ENCODE measurements at places on chromosomes 2 and 18.

DNA sequence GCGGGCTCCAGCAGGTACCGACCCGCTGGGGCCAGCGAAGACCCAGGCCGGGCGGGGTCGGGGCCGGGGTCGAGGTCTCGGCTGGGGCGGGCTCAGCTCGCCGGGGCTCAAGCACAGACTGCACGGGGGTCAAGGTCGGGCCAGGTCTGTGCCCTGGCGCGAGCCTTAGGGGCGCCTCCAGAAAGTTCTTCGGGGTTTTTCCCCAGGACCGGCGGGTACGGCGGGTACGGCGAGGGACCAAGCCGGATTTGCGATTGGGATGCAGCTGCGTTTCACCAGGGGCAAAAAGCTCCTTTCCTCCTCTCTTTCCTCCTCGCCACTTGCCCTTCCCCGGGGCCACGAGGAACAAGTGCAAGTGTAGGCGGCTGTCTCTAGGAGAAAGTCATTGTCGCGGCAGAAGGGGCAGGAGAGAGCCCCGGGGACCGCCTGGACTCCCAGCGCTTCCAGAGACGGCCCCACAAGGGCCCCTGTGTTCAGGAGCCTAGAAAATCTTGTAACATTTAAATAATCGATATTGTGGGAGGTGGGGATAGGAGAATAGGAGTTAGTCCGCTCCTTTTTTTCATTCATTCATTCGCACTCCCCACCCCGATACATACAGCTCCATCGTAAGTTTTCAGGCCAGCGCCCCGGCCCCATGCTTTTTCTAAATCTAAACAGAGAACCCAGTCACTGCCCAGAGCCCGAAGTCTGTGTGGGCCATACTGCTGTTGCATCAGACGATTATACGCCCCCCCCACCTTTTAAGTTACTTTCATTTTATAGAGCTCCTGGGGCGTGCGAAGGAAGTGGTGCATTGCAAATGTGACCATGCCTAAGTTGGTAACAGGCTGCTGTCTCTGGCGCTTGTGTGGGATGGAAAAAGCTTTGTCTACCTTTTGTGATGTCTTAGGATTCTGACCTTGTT, 679 bp downstream of the PMAIP1 start:
- no peaks in the 10 kb centered on the region for H3K27me3 ChIP-seq
- peak; percentile 63 for DNase-seq
- peak overlapping the region; percentile 71 for H3K4me3 ChIP-seq

- no peaks in the 10 kb centered on the region for H3K4me1 ChIP-seq
- no peaks in the 10 kb centered on the region for H3K27me3 ChIP-seq
- peak; percentile 8 for DNase-seq
Observed at GRCh38 chr18:34322365-34323289, 97.9 kb upstream of the NOL4 start.

DNA sequence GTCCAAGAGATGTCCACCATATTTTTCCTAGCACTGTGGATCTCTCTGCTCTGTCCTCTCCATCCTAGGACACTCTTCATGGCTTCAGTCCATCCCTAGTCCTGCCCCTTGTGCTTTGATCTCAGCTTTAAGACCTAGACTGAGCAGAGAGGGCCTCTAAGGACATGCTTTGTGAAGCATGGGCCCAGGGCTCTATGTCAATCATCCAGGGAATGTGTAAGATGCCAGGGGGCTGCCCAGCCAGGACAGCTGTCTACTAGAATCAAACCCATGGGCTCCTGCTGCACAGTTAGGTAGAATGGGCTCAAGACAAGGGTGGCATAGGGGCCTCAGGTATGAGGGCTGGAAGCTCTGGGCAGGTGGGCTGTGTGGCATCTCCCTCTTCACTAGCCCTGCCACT, 24.9 kb downstream of the TET3 start:
- H3K4me1 ChIP-seq = peaks cover 42% of the 10 kb centered on the region
- H3K27me3 ChIP-seq = no peaks in the 10 kb centered on the region
- H3K36me3 ChIP-seq = peaks cover 12% of the 10 kb centered on the region
- DNase-seq = peak; percentile 65
- no peak overlapping the region for H3K4me3 ChIP-seq
- H3K27ac ChIP-seq = peak overlapping the region; percentile 64

DNA sequence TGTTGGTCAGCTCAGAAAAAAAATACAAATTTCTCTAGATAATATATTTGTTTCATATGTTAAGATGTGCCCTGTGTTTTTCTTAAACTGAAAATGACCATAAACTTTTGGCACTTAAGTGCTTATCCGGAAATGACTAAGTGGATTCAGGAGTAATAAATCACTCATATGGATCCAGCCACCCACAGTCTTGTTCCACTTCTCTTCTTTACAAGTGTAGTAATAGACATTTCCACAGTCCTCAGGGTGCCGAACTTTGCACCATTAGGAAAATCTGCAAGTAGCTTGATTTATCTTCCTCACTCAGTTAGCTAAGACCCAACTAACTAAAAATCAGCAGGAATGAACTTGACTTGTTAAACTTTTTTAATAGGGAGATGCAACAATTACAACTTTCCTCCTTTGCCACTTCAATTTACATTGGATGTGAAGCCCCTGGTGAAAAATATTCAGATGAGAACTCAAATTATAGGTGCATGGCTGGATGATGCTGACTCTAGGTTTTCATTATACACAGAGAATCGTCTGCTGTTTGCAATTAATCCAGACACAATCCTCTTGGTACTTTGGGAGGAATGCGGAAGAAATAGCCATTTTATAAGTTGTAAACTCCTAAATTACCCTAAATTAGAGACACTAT, 322.5 kb downstream of the ARHGAP15 start:
- no peak overlapping the region for H3K27ac ChIP-seq
- H3K27me3 ChIP-seq = no peaks in the 10 kb centered on the region
- no peaks in the 10 kb centered on the region for H3K4me1 ChIP-seq
- no peak for DNase-seq
- no peaks in the 10 kb centered on the region for H3K36me3 ChIP-seq
- no peak overlapping the region for H3K4me3 ChIP-seq

GRCh38 chr2:20578895-20579825, 71.7 kb downstream of the HS1BP3 start:
- peak; percentile 99 for DNase-seq
- H3K4me1 ChIP-seq = peaks cover 52% of the 10 kb centered on the region
- H3K4me3 ChIP-seq = no peak overlapping the region

- H3K4me1 ChIP-seq = peaks cover 20% of the 10 kb centered on the region
- no peak overlapping the region for H3K4me3 ChIP-seq
- no peaks in the 10 kb centered on the region for H3K36me3 ChIP-seq
- no peaks in the 10 kb centered on the region for H3K27me3 ChIP-seq
Observed at GRCh38 chr2:23363831-23364230, 21.1 kb upstream of the KLHL29 start.

GRCh38 chr2:24175631-24176187, 856 bp downstream of the FAM228A start:
- no peak overlapping the region for H3K27ac ChIP-seq
- no peaks in the 10 kb centered on the region for H3K36me3 ChIP-seq
- no peaks in the 10 kb centered on the region for H3K27me3 ChIP-seq

DNA sequence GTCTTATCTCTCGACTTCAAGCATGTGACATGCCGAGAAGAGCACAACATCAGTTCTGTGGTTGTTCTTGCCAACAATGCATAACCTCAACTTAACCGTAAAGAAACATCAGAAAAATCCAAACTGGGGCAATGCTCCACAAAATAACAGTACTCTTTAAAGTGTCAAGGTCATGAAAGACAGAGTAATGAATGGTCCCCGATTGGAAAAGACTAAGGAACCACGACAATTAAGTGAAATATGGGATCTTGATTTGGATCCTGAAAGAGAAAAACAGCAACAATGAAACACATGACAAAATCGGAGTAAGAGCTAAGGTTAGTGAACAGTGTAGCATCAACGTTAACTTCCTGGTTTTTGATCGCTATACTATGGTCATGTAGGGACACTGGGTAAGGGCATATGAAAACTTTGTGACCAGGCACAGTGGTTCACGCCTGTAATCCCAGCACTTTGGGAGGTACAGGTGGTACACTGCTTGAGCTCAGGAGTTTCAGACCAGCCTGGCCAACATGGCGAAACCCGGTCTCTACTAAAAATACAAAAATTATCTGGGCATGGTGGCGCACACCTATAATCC, 55.2 kb downstream of the UNC50 start:
- no peak overlapping the region for H3K4me3 ChIP-seq
- no peaks in the 10 kb centered on the region for H3K4me1 ChIP-seq
- no peaks in the 10 kb centered on the region for H3K27me3 ChIP-seq
- no peak for DNase-seq

DNA sequence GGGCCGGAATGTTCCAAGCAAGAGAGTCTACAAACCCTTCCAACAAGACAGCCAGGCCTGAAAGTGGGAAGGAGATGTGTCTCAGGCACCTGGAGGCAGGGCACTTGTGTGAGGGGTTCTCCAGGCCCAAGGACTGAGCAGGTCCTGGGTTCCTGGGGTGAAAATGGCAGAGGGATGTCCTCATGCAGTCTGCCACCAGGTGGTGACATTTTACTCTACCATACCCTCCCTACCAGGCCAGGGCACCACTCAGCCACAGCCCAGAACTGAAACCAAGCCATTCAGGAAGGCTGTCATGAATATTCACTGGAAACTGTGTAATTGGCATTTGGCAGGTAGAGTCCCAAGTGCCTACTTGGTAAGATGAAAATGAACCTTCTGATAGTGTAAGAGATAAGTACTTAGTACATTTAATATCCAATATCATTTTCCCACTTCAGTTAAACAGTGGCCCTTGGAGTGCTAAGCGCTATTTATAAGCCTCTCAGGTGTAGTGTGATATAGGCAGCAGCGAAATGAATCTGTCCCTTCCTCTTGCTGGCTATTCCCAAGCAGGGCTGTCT, 185.1 kb downstream of the MYO5B start:
- no peaks in the 10 kb centered on the region for H3K36me3 ChIP-seq
- no peaks in the 10 kb centered on the region for H3K4me1 ChIP-seq
- no peak overlapping the region for H3K4me3 ChIP-seq
- no peak overlapping the region for H3K27ac ChIP-seq
- DNase-seq = peak; percentile 57

- peak overlapping the region; percentile 40 for H3K4me3 ChIP-seq
- no peaks in the 10 kb centered on the region for H3K4me1 ChIP-seq
- DNase-seq = peak; percentile 80
- no peaks in the 10 kb centered on the region for H3K27me3 ChIP-seq
- H3K36me3 ChIP-seq = no peaks in the 10 kb centered on the region
Observed at GRCh38 chr2:3059141-3059925, 318.3 kb downstream of the EIPR1 start.

- H3K27ac ChIP-seq = no peak overlapping the region
- no peaks in the 10 kb centered on the region for H3K36me3 ChIP-seq
- DNase-seq = no peak
- no peaks in the 10 kb centered on the region for H3K27me3 ChIP-seq
- H3K4me3 ChIP-seq = no peak overlapping the region
- no peaks in the 10 kb centered on the region for H3K4me1 ChIP-seq
Observed at GRCh38 chr2:146438246-146438645, 1406.6 kb upstream of the ACVR2A start.

- H3K27ac ChIP-seq = no peak overlapping the region
- H3K36me3 ChIP-seq = no peaks in the 10 kb centered on the region
- no peaks in the 10 kb centered on the region for H3K27me3 ChIP-seq
Observed at GRCh38 chr18:60069145-60069544, 169.3 kb downstream of the PMAIP1 start.

GRCh38 chr2:235149736-235150135, 197.9 kb downstream of the SH3BP4 start:
- peaks cover 37% of the 10 kb centered on the region for H3K4me1 ChIP-seq
- H3K27me3 ChIP-seq = no peaks in the 10 kb centered on the region
- 0 out of 2 replicates have a peak overlapping the region, but pooled peaks have one; percentile 4 for H3K4me3 ChIP-seq

GRCh38 chr2:43018179-43019024, 208.0 kb downstream of the ZFP36L2 start:
- H3K36me3 ChIP-seq = no peaks in the 10 kb centered on the region
- no peak for DNase-seq
- H3K4me1 ChIP-seq = no peaks in the 10 kb centered on the region
- no peak overlapping the region for H3K27ac ChIP-seq
- no peak overlapping the region for H3K4me3 ChIP-seq

DNA sequence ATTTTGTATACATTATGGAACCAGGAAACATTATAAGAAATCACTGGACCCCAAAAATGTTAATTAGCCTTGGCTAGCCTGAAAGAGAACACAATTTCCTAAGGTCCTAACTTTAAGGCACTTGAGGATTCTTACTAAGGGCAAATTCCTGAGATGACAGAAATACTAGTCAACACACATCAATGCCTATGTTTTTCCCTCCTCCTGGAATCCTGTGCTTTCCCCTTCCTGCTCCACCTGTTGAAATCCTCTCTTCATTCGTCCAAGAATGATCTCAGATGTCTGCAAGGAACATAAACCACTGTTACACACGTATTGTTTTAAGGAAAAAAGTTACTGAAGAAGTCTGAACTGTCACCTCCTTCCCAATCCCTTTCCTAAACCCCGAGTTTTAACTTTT, 21.2 kb upstream of the DARS1 start:
- peak overlapping the region; percentile 98 for H3K27ac ChIP-seq
- H3K27me3 ChIP-seq = no peaks in the 10 kb centered on the region
- peaks cover 50% of the 10 kb centered on the region for H3K4me1 ChIP-seq
- DNase-seq = peak; percentile 79
- H3K36me3 ChIP-seq = no peaks in the 10 kb centered on the region

All from SJCRH30 (cell line).